Nucleus accumbens (tissue), 56 donors: ENCODE measurements at places on chromosomes 13 and 19.

DNA sequence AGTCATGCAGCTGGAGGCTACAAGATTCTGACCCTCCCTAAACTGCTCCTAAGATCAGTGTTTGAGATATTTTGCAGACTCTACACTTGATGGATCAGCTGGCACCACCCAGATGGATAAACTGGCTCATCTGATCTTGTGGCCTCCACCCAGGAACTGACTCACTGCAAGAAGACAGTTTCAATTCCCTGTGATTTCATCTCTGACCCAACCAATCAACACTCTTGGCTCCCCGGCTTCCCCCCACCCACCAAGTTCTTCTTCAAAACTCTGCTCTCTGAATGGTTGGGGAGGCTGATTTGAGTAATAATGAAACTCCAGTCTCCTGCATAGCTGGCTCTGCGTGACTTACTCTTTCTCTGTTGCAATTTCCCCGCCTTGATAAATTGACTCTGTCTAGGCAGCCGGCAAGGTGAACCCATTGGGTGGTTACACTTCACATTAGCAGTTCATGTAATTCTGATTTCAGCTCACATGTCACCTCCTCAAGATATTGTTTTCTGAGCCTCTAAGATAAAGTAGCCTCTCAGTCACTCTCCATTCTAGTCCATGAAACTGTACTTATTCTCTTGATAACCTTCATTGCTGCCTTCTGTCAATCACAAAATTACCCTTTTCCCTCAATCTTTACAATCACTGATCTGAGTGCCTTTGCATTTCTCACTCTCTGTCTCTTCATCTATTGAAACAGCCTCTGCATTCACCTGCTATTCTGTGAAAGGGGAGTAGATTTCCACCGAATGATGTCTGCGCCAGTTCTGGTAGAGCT, 9.9 kb upstream of the FPR3 start:
- no peak for DNase-seq

- no peak for DNase-seq
Observed at GRCh38 chr13:39119422-39119821, 81.2 kb downstream of the NHLRC3 start.

- DNase-seq, result peak; percentile 51
Observed at GRCh38 chr13:44218501-44219240, 155.0 kb upstream of the SERP2 start.

- DNase-seq, result no peak
Observed at GRCh38 chr19:17394891-17395415, 957 bp upstream of the CCDC194 start.

- no peak for DNase-seq
Observed at GRCh38 chr13:51645154-51645650, 60.9 kb downstream of the WDFY2 start.

GRCh38 chr13:22018076-22018835, 347.4 kb downstream of the FGF9 start:
- DNase-seq, result no peak
